CMK (cell line): ENCODE measurements at places on chromosomes 3 and 15.

- no peak for DNase-seq
Observed at GRCh38 chr15:62528505-62528904, 363.4 kb upstream of the C2CD4B start.

- no peak for DNase-seq
Observed at GRCh38 chr15:33101036-33101435, 93.5 kb downstream of the FMN1 start.

DNA sequence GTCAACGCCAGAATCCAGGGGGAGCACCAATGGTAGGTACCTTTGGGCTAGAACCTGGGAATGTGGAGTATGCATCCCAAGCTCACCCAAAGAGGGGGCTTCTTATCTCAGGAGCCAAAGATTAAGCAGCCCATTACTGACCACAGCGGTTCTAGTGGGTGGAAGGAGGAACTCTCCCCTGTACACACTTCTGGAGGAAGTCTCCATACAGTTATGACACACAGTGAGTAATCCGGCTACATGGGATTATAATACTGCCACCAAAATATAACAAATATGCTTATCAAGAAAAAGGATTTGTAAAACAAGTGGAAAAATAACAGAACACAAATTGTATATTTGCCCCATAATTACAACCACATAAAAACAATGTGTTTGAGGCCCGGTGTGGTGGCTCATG lies 8.4 kb downstream of the MYO1E start:
- DNase-seq, result no peak

GRCh38 chr3:54712539-54712938 lies 215.3 kb downstream of the LRTM1 start:
- no peak for DNase-seq

- no peak for DNase-seq
Observed at GRCh38 chr3:167441256-167441655, 32.6 kb downstream of the SERPINI2 start.

GRCh38 chr3:8780279-8780678 lies 10.9 kb upstream of the OXTR start:
- no peak for DNase-seq

GRCh38 chr3:175484666-175485065 lies 625.5 kb downstream of the NAALADL2 start:
- no peak for DNase-seq

DNA sequence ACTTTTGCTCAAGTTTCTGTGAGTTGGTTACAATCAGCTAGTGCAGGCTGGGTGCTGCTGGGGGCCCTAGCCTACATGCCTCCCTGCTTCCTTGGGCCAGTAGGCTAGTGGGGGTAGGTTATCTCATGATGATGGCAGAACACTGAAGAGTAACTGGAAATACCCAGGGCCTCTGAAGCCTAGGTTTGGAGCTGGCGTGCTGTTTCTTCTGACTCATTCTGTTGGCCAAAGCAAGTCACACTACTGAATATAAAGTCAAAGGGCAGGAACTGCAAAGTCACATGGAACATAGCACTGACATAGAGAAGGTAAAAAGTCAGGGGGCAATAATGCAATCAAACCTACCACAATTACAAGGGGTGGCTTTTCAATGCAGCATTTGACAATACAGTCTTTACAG lies 34.5 kb downstream of the RASGRP1 start:
- DNase-seq, result no peak

DNA sequence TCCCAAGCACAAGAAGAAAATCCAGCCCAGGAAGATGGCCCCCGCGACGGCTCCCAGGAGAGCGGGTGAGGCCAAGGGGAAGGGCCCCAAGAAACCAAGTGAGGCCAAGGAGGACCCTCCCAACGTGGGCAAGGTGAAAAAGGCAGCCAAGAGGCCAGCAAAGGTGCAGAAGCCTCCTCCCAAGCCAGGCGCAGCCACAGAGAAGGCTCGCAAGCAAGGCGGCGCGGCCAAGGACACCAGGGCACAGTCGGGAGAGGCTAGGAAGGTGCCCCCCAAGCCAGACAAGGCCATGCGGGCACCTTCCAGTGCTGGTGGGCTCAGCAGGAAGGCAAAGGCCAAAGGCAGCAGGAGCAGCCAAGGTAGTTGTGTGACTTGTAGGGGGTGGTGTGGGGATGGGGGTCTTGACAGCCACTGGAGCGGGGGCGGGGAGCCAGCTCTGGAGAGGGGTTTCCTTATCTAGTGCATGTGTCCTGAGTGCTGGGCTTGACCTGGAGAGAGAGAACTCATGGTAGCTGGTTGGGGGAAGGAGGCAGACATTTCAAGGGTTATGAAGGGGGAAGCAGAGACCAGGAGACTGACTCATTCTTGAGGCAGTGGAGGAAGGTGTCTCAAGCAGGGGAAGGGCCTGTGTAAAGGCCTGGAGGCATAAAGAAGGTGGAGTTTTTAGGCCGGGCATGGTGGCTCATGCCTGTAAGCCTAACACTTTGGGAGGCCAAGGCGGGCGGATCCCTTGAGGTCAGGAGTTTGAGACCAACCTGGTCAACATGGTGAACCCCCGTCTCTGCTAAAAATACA lies 6.2 kb downstream of the H1-8 start:
- no peak for DNase-seq

- peak; percentile 41 for DNase-seq
Observed at GRCh38 chr3:123489400-123490004, 40.6 kb upstream of the ADCY5 start.

- no peak for DNase-seq
Observed at GRCh38 chr15:22265056-22265945, 185.0 kb downstream of the OR4M2 start.

- no peak for DNase-seq
Observed at GRCh38 chr3:10635446-10636076, 130.2 kb upstream of the ATP2B2 start.

- no peak for DNase-seq
Observed at GRCh38 chr3:116039651-116039985, 405.7 kb downstream of the LSAMP start.

DNA sequence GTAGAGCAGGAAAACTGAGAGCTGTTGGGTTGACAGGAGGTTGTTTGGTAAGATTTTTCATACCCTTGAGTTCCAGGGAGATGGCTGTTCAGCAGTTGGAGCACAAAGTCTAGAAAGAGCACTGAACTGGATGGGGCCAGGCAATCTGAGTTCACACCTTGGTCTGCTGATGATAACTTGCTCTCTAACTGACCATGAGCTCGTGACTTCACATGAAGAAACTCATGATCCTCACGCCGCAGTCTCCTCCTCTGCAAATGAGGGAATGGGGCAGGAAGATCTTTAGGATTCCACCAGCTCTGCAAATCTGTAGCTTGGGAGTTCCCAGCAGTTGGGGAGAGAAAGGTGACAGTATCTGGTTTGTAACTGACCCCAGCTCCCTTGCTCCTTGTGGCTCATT lies 33.7 kb downstream of the CORO2B start:
- DNase-seq, result no peak
